ENCODE measurements at places on chromosomes 7 and 10.

DNA sequence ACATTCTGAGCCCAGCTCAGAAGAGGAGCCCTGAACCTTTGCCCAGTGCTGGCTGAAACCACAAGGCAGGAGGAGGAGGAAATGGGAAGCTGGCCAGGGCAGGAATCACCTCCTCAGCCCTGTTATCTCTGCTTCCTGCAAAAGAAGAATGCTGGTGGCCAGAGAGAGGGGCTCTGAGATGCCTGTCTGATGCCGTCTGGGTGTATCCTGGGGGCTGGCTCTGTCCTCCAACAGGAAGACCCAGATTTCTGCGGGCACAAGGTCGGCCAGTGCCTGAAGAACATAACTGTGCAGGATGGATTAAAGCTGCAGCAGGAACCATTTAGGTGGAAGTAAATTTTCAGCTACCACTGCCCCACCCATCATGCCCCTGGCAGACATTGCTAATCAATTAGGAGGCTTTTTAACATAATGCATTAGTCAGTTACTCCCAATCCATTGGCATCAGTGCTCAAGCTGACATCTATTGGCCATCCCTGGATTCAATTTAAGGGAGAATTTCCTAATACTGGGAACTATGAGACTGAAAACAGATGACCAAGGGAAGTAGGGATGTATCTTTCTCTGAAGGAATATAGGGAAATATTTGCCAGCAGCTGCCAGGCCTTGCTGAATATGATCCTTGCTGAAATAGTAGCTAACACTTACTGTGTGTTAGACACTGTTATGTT, 67.7 kb downstream of the COL13A1 start:
- no peak for DNase-seq

- DNase-seq: no peak
These were observed 65.1 kb downstream of the ZRANB1 start for GRCh38 chr10:125006921-125007426.

- DNase-seq: no peak
These were observed 188.8 kb upstream of the TCF7L2 start for GRCh38 chr10:112761256-112761655.

- DNase-seq: peak; percentile 93
These were observed 43.1 kb upstream of the GATAD1 start for GRCh38 chr7:92404170-92404614.

DNA sequence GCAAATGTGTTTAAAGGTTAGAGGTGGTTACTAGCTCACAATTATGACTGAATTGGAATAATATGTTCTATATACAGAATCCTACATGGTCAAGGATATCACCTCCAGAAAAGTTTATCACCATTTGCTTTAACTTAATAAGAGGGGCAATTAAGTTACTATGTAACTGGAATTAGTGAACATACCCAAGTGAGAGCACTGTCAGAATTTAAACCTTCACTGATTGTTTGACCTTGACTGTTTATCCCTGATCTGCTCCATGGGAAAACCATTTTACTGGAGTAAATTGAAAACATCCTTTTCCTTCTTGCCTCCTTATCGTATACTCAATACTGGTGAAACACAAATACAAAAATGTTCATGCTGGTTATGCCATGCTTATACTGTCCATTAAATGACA, 107.4 kb downstream of the SEMA3D start:
- DNase-seq: no peak

- DNase-seq: no peak
These were observed 236.1 kb upstream of the BMPER start for GRCh38 chr7:33669251-33669670.

DNA sequence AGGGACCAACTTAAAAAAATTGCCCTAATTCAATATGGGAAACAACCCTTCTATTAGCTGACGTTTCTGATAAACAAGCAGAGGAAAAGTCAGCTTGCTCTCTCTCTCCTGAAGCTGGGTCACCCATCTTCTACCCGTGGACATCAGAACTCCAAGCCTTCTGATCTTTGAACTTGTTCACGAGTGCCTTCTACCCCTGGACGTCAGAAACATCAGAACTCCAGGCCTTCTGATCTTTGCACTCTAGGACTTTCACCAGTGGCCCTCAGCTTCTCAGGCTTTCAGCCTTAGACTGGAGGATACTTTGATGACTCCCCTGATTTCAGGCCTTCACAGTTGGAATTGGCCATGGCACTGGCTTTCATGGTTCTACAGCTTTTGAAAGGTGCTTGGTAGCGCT, 41.8 kb downstream of the AKR1C8 start:
- no peak for DNase-seq

DNA sequence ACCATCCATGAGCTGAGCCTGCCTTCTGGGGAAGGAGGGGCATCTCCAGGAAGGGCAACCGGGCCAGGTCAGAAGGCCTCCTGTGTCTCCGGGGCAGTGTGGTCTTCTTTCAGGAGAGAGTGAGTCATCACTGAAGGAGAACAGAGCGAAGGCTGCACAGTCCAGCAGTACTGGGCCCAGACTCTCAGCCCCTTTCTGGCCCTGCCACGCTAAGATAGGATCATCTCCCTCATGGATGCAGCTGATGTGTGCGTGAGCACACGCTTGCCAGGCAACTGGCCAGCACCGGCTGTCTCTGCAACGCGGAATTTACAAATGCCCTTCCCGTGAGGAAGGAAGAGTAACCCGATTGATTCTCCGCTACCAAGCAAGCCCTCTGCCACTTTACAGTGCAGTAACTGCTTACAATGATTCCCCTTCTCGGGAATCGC, 328.2 kb downstream of the TNS3 start:
- DNase-seq: peak; percentile 45

- DNase-seq: no peak
These were observed 1.1 kb upstream of the GALNTL5 start for GRCh38 chr7:151954866-151955820.

DNA sequence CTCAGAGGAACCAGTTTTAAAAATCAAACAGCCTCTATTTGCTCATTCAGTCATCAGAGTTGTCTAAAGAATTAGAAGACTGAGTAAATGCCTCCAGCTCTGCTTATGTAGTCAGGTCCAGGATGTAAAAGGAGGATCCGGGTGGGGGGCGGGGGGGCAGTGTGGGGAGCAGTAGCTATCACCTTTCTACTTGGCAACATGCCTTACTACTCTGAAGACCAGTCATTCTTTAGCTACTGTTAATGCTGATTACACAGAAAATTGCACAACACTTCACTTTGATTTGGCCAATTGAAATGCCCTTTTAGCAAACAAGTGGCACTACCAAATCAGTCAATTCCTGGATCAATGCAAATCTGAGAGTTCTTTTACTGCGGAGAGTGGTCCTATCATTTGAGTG, 164.2 kb downstream of the NXPH1 start:
- DNase-seq: no peak
